ENCODE measurements at places on chromosomes 1 and 21.

- DNase-seq: no peak
These were observed 96.1 kb upstream of the HIVEP3 start for GRCh38 chr1:42014823-42015222.

DNA sequence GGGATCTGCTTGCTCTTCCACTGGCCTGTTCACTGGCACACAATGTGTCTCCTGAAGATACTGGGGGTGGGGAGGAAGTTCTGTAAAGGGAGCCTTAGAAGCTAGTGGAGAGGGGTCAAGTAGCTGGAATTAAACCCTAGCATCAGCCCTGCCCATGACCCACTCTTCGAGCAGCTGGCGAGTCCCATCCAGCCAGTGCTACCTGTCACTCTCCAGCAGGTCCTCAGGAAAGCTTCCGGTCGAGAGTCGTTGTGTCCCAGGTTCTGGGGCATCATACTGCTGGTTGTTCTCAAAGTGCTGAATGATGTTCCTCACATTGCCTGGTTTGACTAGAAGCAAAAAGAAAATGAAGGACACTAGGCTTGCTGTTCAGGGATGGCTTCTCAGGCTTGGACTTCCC lies 30.9 kb downstream of the LRRC71 start:
- DNase-seq: no peak

DNA sequence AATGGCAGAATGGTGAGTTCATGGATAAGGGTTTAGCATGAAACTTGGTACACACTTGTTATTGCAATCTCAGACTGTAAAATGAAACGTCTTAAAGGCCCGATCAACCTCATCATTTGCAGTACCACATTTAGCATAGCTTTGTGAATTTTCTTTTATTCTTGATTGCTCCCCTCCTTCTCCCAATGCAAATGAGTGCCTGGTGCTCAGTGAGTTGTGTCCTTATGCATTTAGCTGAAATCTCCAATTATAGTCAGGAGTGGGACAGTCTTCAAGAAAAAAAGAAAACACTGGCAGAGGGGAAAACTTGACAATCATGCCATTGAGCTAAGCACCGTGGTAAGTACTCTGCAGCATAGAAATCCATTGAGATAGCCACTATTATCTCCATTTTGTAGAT lies 161.0 kb upstream of the HMCN1 start:
- DNase-seq: no peak

DNA sequence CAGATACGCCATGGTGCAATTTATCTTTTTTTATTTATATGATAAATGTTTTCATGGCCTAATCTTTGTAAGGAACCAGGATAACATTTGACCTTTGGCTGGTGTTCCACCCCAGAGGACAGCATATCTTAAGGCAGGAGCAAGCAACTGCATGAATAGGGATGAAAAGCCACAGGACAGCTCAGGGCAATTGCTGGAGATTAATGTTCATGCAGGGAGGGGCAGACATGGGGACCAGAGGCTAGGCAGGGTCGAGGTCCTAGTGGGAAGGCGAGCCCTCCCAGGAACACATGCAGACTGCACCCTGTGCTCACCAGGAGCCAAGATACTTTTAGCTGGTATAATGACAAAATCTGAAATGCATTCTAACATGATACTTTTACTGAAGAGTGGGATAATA lies 74.4 kb upstream of the HAO2 start:
- no peak for DNase-seq

DNA sequence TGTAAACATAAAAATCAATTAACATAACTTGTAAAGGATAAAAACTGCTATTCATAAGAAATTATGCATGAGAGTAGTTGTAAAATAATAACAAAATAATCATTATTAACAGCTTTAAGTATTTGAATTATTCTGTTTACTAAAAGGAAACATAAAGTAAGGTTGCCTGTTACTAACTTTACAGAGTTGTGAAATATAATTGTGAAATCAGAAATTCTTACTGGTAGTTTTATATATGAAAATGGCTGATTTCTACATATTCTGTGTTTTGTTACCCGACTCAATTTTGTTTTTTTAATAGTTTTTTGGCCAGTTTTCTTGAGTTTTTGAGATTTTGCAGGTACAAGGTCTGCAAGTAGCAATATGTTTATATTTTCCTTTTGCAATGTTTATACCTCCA lies 27.8 kb downstream of the FNBP1L start:
- DNase-seq: no peak

DNA sequence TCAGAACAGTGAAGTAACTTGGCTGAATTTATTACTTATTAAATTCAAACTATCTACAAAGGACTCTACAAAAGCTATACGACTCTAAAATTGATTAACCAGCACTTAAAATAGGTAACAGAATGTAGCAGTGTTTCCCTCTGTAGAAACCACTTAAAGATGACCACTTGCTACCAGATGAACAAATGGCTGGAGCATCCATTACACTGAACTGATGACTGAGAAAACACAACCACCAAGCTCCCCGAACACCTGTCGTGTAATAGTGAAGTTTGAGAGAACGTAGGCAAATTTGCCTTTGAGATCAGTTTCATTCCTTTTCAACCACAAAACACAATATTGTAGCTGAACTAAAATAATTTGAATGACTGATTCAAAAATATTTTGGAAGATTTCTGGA lies 226.7 kb downstream of the KCNT2 start:
- DNase-seq: no peak

DNA sequence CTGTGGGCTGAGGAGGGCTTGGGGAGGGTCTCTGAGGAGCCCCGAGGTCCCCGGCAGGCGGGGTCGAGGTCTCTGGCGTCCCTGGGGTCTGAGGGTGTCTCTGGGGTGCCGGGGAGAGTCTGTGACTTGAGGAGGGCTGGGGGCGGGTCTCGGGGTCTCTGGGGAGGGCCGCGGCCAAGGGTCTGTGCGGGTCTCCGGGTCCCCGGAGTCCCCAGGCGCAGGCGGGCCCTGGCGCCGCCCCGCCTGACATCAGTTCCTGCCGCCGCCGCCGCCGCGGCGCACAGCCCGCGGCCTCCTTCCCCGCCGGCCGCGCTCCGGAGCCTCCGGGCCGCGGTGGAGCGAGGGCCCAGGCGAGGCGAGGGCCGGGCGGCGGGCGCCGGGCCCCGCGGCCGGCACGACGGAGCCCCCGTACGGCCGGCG lies at the start of gene PLEKHM2:
Gene PLEKHM2 (plus strand): TSS at position 279 of the 420 bp plus-strand sequence. CDS start 239 bp downstream, outside the sequence.
- DNase-seq: peak; percentile 43

DNA sequence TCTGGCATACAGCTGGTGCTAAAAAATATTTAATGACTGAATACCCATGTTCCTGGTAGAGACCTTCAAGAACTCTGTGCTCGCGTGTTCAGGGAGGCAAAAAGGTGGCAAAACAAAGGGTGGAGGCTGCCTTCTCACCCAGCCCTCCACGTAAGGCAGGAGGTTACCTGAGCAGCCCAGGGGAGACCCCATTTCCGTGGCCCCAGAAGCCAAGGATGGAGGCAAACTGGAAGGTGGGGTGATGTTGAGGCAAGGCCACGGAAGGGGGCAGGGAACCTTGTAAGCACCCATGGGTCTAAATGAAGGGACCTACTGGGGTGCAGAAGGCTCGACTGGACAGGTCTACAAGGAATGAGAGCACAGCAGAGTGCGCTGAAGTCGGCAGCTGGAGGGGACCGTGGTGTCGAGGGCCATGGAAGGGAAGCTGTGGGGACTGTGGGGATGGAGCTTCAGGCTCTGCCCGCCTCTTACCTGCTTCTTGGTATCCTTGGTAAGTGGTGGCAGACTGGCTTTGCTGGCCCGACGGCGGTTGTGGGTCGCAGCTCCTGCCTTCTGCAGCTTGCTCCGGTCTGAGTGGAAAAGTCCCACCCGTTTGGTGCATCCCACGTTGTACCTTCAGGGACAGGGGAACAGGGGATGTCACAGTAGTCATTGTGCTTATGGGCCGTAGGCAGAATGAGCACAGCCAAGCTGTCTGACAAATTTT lies 8.9 kb upstream of the A3GALT2 start:
- no peak for DNase-seq

- DNase-seq: no peak
These were observed 61.8 kb downstream of the MT1HL1 start for GRCh38 chr1:236942431-236942830.

DNA sequence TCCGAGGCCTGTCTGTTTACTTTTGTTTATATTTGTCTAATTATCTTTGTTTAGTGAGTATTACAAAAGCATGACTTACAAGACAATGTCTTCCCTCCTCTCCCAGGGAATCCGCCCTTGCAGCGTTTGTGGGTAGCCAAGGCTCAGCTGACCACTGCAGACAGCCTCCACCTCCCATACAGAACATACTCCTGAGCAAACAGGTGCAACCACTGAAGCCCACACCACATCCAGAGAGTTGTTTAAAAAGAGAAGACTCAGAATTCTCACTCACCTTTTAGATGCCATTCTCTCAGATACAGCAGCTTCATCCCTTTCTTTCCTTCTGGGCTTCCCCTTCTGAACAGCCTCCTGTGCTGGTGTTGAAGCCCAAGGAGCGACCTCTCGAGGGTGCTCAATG lies 103.5 kb upstream of the TMPRSS2 start:
- DNase-seq: no peak

GRCh38 chr1:54787604-54788003 lies 13.5 kb downstream of the TTC22 start:
- DNase-seq: no peak

DNA sequence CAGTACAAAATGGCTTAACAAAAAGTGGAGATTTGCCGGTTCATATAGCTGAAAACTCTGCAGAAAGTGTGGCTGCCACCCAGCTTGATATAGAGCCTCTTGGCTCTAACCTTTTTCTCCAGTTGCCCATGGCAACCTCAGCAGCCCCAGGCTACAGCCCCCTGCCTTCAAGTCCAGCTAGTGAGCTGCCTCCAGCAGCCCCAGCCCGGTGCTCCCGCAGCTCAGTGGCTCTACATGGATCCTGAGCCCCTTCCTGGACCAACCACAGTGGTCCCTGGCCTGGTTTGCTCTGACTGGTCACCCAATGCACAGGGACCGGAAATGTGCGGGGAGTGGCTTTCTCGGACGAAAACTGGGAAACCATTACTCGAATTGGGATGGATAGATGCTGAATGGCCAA lies 13.3 kb upstream of the ATF3 start:
- no peak for DNase-seq

GRCh38 chr1:28737307-28738132 lies 780 bp downstream of the YTHDF2 start:
- peak; percentile 42 for DNase-seq

- DNase-seq: no peak
These were observed 138.0 kb upstream of the SOD1 start for GRCh38 chr21:31521515-31521914.

GRCh38 chr1:24235921-24236788 lies 49.1 kb upstream of the IFNLR1 start:
- DNase-seq: no peak

- no peak for DNase-seq
These were observed 258.0 kb downstream of the KCNJ6 start for GRCh38 chr21:37658121-37658816.

DNA sequence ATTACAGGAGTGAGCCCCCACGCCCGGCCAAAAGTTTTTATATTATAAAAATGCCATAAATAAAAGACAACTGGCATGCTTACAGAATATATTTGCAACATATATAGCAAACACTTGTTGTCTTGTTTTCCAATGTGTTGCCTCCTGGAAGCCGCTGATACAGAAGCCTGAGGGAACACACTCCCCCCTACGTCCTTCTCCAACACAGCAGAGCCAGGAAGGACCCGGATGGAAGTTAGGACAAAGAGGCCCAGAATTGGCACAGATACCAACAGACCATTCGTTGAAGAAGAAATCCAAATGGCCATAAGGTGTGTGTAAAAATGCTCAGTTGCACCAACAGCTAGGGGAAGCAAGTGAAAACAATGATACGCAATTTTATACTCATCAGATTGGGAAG lies 1.3 kb upstream of the PLA2G5 start:
- DNase-seq: no peak

GRCh38 chr1:180424848-180425457 lies 77.4 kb downstream of the ACBD6 start:
- DNase-seq: no peak

GRCh38 chr21:42305707-42306147 lies 9.5 kb downstream of the TFF3 start:
- no peak for DNase-seq

DNA sequence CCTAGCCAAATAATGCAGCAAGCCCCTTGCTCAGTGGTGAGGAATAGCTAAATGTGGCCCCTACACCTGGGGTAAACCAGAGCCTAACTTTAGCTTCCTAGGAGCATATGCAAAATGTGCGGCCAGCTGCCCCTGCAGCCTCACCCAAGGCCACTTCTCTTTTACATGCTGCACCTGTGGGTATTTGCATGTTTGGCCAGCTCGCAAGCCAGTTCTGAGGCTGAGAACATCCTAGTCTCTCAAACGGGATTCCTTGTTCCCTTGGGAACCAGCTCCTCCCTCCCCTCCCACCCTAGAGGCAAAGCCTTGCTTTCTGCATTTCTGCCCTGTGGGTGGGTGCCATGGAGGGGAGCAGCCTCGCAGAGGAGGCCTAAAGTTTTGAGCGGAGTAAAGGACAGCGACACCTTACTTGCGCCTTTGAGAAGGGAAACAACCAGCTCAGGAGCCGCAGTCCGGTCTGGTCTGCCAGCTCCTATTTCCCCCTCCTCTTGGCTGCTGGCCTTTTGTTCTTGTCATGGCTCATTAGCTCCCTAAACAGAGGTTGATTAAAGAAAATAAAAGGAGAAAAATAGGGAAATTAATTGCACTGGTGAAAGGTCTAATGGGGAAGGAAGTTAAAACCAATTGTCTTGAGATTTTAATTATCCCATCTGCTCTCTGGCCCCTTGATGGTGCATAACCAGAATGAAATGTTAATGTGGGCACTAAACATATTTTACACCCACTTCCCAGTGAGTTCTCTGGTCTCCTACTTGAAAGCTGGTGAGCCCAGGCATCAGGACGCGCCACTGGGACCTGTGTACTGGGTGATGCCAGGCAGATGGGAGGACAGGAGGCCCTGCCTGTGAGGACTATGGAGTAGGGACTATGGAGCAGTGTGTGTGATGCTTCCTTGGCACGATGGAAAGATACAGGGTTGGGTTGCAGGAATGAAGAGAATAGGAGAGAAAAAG lies 68.7 kb downstream of the TEX35 start:
- no peak for DNase-seq

GRCh38 chr1:88998716-88999115 lies 6.3 kb upstream of the KYAT3 start:
- peak; percentile 69 for DNase-seq

- no peak for DNase-seq
These were observed 29.9 kb downstream of the MAP10 start for GRCh38 chr1:232835166-232835565.

DNA sequence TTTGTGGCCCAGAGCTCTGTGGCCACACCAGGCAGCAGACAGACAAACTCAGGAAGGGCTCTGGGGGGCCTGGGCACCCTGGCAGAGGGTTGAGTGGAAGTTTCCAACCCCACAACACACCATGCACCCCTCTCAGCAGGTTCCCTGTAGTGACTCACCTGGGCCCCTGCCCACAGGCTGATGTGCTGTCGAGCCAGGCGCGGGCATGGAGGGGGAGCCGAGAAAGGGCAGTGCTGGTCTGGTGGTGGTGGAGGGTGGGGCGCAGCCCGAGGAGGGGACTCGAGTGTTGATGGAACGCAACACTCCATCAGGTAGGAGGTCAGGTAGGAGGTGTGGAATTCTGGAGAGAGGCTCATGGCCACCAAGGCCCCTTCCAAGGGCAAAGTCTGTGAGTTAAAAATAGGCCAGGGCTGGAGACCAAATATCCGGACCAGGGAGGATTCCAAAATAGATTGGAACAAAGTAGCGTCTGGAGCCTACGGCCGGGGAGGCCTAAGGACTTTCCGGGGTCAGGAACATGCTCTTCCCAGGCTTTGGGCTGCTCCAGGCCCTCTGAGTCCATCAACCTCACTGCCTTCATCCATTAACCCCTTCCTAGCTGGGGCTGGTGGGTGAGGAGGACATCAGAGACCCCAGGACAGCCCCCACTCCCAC lies 191.5 kb upstream of the AJAP1 start:
- no peak for DNase-seq

Data from activated CD4-positive, alpha-beta T cell treated with anti-CD3 and anti-CD28 coated beads, Interleukin-2, amount 10 ng/mL, durations not matched to agents 7 days and 5 days (primary cell).